ENCODE measurements at places on chromosomes 2 and 18.

DNA sequence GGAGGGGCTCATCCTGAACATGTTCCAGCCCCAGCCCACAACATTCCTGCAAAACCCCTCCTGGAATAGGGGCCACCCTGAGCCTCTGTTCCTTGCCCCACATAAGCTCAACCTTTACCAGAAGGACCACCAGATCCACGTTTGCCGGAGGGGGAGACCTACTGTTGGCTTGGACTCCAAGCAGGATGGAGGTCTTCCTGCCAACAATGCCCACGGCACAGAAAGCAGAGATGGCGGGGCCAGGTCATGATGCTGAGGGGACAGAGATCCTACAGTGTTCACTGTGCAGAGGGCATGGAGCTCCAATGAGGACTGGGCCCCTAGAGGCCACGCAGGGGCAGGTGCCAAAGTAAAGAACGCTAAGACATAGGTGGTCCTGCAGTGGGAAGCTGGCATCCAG lies 98.5 kb upstream of the RAB6C start:
- no peak for DNase-seq

- DNase-seq, result no peak
These were observed 217.0 kb upstream of the UBE2E3 start for GRCh38 chr2:180763263-180763989.

DNA sequence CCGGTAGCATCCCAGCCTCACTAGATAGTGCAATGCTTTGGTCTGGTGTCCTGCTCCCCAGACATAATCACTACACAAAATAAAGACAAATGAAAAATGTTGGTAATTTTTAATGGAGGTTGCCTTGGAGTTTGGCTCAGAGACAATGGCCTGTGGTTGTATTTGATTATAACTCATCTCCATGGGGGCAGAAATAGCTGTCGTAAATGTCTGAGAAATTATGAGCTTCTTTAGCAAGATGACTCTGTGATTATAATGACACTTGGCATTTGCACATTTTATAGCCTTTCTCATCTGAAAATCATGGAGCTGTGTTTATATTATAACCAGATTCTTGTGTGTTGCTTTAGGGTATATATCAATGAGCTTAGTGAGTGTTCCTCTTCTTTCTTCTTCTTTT lies 1779.7 kb upstream of the CELF4 start:
- no peak for DNase-seq

- DNase-seq, result no peak
These were observed 1635.0 kb upstream of the ACVR2A start for GRCh38 chr2:146209842-146210275.

DNA sequence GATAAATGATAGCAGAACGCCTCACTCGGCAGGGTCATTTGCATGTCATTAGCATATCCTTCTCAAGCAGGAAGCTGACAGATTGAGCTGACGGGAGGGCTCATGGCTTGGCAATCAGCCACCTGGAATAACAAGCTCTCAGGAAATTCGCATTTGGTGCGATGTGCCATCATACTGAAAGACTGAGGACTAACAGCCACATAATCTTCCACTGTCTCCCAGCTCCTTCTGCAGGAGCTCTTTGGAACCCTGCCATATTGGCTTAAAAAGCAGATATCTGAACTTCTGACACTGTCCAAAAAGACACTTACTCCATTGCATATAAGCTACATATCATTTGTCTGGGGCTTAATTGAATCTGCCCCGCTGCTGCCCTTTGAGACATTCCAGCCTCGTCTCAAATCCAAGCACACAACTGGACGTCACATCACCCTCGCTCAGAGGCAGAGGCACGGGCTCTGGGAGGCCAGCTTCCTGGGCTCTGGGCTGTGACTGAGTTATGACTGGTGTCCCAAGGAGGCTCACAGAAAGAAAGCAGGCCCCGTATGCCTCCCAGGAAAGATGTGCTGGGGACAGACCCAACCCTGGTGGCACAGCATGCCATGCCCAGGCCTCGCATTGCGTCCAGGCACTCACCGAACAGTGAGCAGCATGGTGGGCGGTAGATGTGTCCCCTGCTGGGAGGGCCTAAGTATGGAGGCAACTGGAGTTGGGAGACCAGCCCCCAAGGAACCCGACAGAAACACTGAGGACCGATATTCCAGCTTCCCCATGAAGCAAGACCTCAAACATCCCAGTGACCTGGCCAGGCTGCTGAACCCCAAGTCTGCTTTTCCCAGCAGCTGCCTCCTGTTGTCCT lies 228.0 kb downstream of the ATAD2B start:
- DNase-seq, result no peak
